SK-N-SH treated with all-trans-retinoic acid at 6 μM for 48 hours (cell line): ENCODE measurements at places on chromosomes 2 and 18.

GRCh38 chr2:25330937-25331336 is 10.8 kb downstream of the DNMT3A start:
- no peak for ATAC-seq

- ATAC-seq = no peak
These were observed 87.1 kb downstream of the C1QL2 start for GRCh38 chr2:119071476-119071875.

DNA sequence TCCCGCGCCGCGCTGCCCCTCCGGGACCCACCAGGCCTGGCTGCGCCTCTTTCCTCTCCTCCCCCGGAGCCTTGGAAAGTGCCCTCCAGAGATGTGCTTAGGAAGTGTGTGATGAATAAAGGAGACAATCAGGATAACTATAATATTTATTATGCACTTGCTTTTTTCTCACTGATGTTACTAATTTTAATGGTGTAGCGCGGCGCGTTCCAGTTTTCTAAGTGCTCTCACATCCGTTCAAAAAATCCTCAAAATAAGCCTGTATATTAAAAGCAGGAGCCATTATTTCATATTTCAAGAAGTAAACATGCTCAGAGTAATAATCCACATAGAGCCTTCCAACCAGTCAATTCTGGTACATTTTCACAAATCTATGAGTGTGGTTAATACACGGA is 941 bp upstream of the MPPE1 start:
- ATAC-seq = no peak

GRCh38 chr2:200077838-200078237 is 122.5 kb downstream of the MAIP1 start:
- peak; percentile 33; the same call in 1 of the 3 replicates for ATAC-seq

DNA sequence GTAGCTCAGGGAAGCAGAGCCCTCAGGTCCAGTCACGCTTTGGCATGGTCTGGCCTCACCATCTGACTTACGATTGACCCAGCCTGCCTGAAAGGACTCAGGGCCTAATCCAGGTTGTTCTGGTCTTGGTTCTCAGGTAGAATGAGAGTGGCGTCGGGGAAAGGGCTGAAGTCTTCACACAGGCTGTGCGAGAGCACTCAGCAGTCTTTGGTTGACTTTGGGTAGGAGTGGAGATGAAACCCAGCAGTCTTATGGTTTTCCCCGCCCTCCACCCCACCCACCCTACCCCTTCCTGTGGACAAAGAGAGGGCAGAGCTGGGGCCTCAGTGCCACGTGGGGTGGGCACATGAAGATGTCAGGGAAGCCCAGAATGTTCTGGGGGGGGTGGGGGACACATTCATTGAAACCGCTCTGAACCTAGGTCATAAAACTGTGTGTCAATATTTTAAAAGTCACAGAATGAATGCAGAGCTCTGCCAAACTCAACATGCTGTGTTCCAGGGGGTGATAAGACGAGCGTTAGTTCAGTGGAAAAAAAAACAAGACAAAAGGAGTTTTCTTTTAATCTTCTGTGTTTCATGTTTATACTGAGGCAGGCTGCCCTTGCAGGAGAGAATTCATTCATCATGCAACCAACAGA is 58.6 kb upstream of the ALPP start:
- ATAC-seq = no peak

DNA sequence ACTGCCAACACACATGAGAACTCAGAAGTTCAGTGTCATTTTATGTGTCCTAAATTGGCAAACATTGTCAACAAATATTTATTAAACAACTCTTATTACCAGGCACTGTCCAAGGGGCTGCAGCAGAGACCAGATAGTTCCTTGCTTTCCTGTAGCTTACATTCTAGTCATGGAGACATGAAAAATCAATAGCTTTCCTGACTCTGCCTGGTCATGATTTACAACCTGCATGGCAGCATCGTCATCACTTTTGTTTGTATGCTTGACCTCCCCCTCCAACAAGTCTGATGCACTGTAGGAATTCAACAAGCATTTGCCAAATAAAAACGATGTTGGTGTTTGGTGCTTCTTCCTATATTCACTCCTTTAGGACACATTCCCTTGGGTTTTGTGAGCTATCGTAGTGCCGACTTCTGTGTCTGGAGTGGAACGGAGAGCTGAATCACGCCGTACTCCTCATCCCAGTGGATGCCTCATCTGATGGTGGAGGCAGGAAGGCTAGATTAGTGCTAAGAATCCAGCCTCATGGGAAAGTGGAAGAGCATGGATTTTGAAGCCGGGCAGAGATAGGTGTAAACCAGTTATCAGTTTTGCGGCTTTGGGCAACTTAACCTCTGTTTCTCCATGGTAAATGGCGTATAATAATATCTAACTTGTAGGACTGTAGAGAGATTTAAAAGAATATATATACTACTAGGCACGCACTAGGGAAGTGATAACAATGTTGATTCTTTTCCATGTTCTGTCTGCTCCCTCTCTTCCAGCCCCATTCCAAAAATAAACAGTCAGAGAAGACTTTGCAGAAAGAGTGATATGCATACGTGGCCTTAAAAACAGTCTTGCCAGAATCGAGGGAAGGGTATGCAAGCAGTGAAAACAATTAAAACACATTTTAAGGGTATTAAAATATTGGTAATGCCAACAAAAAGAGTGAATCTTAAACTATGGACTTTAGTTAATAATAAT is 120.5 kb upstream of the ZFP36L2 start:
- no peak for ATAC-seq

GRCh38 chr18:56019156-56019555 is 431.2 kb upstream of the TCF4 start:
- ATAC-seq = no peak

DNA sequence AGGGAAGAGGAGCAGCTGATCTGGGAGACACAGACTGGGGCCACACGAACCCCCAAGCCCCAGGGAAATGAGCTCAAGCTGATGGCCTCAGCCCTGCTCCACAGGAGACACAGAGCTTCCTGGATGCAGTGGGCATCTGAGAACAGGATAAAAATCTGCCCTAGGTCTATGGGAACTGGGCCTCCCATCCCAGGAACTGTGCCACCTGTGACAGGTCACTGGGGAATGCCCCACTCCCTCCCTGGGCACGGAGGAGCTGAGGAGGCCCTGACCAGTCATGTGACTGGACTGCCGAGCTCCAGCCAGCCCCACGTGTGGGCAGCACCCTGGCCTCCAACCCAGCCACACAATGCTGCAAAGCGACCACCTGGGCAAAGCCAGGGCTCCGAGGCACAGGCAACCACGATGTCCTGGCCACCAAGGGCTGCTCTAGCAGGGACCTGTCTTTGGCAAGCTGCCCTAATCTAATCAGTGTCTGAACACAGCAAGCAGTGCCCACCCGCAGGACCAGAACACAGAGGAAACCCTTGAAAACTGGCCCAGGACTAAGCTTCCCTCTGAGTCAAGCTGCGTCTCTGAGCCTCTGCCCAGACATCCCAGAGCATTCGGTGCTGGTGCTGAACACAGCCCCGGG is 57.8 kb upstream of the ID2 start:
- peak; percentile 17; the same call in 1 of the 3 replicates for ATAC-seq

GRCh38 chr2:105539331-105539730 is 140.5 kb upstream of the FHL2 start:
- no peak for ATAC-seq

- ATAC-seq = no peak
These were observed 4.8 kb upstream of the TTC39C start for GRCh38 chr18:24009651-24010333.

DNA sequence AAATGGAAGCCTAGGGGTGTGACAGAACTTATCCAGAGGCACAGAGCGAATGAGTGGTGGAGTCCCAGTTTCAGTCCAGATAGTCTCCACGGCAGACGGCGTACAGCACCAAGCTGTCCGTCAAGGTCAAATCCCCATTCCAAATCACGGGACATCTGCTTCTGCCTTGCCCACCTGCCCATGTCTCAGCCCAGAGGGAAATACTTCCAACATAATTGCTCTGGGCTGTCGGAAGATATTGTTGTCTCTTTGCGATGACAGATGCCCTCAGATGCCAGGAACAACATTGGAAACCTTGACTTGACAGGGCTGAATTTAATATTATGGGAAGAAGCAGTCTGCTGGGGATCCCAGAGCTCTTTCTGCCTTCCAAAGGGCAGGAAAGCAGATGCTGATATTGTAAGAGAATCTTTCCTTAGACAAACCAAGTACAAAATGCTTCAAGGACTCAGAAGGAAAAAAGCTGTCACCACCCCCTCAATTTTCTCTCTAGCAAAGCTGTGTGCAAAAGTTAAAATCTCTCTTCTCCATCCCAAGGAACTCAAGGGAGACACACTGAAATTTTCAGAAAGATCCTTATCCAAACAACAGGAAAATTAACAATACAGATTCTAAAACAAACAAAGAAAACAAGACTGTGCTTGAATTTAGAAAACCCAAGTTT is 364.0 kb downstream of the LRATD1 start:
- ATAC-seq = no peak

GRCh38 chr2:58634653-58635370 is 393.7 kb upstream of the FANCL start:
- no peak for ATAC-seq

- no peak for ATAC-seq
These were observed 250.9 kb downstream of the ICOS start for GRCh38 chr2:204187229-204188083.

GRCh38 chr2:200300065-200300464 is 6.4 kb upstream of the SPATS2L start:
- no peak for ATAC-seq

- no peak for ATAC-seq
These were observed 16.7 kb upstream of the TNS1 start for GRCh38 chr2:218019411-218020060.

DNA sequence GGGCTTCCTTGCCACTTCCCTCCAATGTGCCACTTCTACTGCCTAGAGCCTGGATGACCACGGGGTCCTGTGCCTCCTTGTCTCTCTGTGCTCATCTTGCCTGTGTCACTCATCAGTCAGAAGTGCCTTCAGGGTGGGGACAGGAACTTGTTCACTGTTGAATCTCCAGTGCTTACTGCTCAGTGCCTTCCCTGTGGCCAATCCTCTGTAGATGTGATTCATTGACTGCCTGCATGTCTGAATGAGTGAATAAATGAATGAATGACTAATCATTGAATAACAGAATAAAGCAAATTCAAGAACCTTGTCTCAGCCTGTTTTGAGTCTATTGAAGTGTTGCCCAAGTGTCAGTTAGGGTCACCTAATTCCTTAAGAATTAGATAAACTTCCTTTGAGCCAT is 42.3 kb upstream of the FAM136A start:
- ATAC-seq = no peak
